ENCODE measurements at places on chromosomes 5 and 9. TPM values are rescaled to one million over a fixed set of nuclear protein-coding genes. Genes with fewer than 3 reads are reported as not detected.

GRCh38 chr9:9560382-9561035 is 1052.3 kb downstream of the PTPRD start:
- DNase-seq, result no peak
- H3K27me3 ChIP-seq, result no peaks in the 10 kb centered on the region
- H3K27ac ChIP-seq, result no peak overlapping the region

GRCh38 chr5:96893342-96893741 is 17.0 kb downstream of the ERAP2 start:
- no peak for DNase-seq
- H3K27me3 ChIP-seq, result no peaks in the 10 kb centered on the region
- peaks cover 38% of the 10 kb centered on the region for H3K4me1 ChIP-seq
- H3K4me3 ChIP-seq, result no peak overlapping the region

GRCh38 chr5:50415912-50416311 is 25.2 kb downstream of the EMB start:
- H3K4me3 ChIP-seq, result peak overlapping the region; percentile 20
- H3K27me3 ChIP-seq, result no peaks in the 10 kb centered on the region
- H3K36me3 ChIP-seq, result peaks cover 61% of the 10 kb centered on the region
- H3K4me1 ChIP-seq, result peaks cover 46% of the 10 kb centered on the region

- no peaks in the 10 kb centered on the region for H3K36me3 ChIP-seq
- H3K27ac ChIP-seq, result no peak overlapping the region
- no peaks in the 10 kb centered on the region for H3K27me3 ChIP-seq
- no peaks in the 10 kb centered on the region for H3K4me1 ChIP-seq
- no peak for DNase-seq
These were observed 594.6 kb upstream of the BRINP1 start for GRCh38 chr9:119963798-119964372.

GRCh38 chr9:124939944-124940343 is 939 bp downstream of the GOLGA1 start:
- peak overlapping the region; percentile 94 for H3K27ac ChIP-seq
- peaks cover 21% of the 10 kb centered on the region for H3K4me1 ChIP-seq
- no peaks in the 10 kb centered on the region for H3K27me3 ChIP-seq
- H3K4me3 ChIP-seq, result peak overlapping the region; percentile 90

DNA sequence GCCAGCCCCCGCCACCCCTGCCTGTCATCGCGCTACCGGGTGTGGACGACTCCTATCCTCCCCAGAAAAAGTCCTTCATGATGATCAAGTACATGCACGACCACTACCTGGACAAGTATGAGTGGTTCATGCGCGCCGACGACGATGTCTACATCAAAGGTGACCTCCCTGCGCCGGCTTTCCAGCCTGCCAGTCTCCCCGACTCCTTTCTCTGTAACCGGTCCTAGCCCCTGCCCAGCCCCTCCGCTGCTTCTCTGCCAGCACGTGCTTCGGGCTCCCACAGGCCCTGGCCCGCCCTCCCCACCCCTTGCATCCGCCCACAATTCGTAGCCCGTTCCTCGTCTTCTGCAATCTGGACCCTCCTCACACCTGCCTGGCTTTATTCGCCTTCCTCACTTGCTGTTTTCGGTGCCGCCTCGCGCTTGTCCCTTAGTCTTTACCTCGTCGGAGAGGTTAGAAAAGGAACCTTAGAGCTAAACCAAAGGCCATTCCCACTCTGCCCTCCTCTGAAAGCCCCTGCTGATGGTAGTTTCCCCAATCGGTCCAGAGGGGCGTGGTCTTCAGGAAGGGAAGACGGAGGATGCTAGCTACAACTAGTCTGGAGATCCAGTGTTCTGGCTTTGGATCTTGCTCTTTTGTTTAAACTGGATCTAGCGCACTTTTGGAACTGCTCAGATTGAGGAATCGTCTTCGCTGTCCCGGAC is 1.4 kb downstream of the CHSY3 start:
- H3K27ac ChIP-seq, result no peak overlapping the region
- H3K4me1 ChIP-seq, result peaks cover 13% of the 10 kb centered on the region
- peak overlapping the region; percentile 59 for H3K4me3 ChIP-seq
- no peak for DNase-seq
- no peaks in the 10 kb centered on the region for H3K36me3 ChIP-seq

The PDE6A gene
- not detected for total RNA-seq

The HSD17B3 gene
- not detected for total RNA-seq

All from activated CD8-positive, alpha-beta T cell treated with anti-CD3 and anti-CD28 coated beads, Interleukin-2, amount 10 ng/mL, durations not matched to agents 7 days and 5 days (primary cell).